ENCODE measurements at places on chromosomes 11 and 22. TPM values are rescaled to one million over a fixed set of nuclear protein-coding genes. Genes with fewer than 3 reads are reported as not detected.

The NOL12 gene
- 34.2 TPM for total RNA-seq

The GAB4 gene
- not detected for total RNA-seq

The OR52W1 gene
- total RNA-seq, result 0.49 TPM

The BBOX1 gene
- 0.38 TPM for total RNA-seq

The ZBTB16 gene
- total RNA-seq, result 5.1 TPM

The TYR gene
- 0.14 TPM for total RNA-seq

The PDE2A gene
- 6.5 TPM for total RNA-seq

The PAMR1 gene
- 428 TPM for total RNA-seq

The CASP12 gene
- not detected for total RNA-seq

The SMIM38 gene
- total RNA-seq, result 0.16 TPM

The TMEM45B gene
- 0.14 TPM for total RNA-seq

Measured in motor neuron (in vitro differentiated cells).